ENCODE measurements at places on chromosomes 16 and 17.

GRCh38 chr16:31869511-31870201 lies 4.0 kb upstream of the ZNF267 start:
- no peak for DNase-seq

- DNase-seq: no peak
These were observed 226.5 kb upstream of the GSE1 start for GRCh38 chr16:85386467-85387170.

GRCh38 chr16:12575288-12575687 lies 228.4 kb downstream of the CPPED1 start:
- DNase-seq: no peak

- no peak for DNase-seq
These were observed 169.0 kb upstream of the IRX6 start for GRCh38 chr16:55154956-55155355.

DNA sequence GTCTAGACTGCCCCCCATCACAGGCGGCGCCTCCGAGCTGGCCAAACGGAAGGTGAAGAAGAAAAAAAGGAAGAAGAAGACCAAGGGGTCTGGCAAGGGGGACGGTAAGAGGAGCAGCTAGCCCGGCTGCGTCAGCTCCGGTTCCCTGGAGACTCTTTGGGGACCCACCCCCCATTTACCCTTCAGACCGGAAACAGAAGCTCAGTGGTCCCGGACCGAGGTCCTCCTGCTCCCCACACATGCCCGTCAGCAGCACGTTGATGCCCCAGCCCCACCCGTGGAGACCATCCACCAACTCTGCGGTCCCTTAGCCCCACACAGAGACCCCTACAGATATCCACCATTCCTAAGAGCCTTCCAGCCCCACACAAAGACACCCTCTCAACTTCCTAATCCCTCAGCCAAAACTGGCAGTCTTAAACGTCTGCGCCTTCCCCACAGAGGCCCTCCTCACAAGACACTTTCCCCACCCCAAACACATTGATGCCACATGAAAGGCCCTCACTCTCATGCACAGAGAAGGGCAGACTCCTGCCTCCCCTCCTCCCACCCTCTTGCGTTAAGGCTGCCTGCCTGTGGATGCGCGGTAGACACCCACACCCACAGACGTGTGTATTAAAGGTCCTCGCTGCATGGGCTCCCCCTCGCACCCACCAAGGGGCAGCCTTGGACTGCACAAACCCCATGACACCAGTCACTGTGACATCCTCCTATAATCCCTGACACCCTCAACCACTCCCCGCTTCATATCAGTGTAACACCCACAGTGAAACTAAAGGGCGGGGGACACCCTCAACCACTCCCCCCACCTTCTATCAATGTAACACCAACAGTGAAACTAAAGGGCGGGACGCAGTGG lies 58.2 kb upstream of the RPH3AL start:
- peak; percentile 62 for DNase-seq

Data from hematopoietic multipotent progenitor cell treated with erythropoietin and hydrocortisone succinate and interleukin-3 and kit ligand, for 17 days (in vitro differentiated cells).